ENCODE measurements at places on chromosomes 3 and 15.

DNA sequence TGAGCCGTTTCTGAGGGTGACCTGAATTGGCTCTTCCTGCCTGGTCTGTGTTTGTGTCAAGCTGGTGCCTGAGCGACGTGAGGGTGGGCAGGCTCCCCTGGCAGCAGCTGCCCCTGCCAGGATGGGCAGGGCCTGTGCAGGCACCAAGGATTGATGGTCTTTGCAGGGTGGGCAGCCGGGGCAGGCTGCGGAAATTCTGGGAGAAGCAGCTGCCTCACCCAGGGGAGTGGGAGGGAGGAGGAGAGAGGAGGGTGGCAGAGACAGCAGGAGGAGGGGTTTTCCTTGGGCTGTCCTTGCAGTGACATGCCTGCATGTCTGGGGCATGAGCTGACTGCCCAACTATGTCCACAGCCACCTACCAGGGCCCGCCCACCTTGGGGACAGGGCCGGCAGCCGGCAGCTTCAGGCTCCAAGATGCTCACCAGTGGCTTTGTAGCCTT, 27.9 kb upstream of the SLC6A6 start:
- no peak for DNase-seq

DNA sequence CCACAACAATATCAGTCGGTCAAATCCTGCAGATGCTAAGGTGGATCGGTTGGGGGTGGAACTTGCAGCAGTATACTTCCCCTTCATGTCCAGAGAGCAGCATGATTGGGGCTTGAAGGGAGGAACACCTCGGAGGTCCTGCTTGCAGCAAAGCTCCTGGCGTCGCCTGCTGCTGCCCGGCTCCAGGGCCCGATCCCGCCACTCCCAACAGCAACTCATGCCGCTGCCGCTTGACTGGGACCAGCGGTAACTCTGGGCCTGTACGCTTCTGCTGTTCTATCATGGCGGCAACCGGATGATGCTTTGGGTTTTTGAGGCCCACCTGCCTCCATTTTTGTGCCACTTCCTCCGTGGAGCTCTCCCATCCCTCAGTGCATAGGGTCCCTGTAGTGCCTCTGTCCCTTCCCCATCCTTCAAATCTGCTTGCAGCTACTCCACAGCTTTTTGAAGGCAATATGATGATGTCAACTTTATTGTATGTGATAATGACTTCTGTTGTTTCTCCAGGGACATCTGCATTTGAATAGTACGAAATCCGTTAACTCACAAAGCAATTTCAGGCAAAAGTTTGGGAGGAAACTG, 56.3 kb downstream of the KCNAB1 start:
- DNase-seq, result no peak

- peak; percentile 81 for DNase-seq
Measured at GRCh38 chr15:90648137-90649070, 68.7 kb upstream of the BLM start.

- DNase-seq, result no peak
Measured at GRCh38 chr3:64163755-64164148, 61.5 kb downstream of the PRICKLE2 start.

GRCh38 chr15:63044645-63045464, 2.3 kb downstream of the TPM1 start:
- no peak for DNase-seq

GRCh38 chr3:5144316-5144994, 22.4 kb downstream of the ARL8B start:
- no peak for DNase-seq

- DNase-seq, result no peak
Measured at GRCh38 chr3:13702286-13702685, 153.4 kb downstream of the FBLN2 start.

DNA sequence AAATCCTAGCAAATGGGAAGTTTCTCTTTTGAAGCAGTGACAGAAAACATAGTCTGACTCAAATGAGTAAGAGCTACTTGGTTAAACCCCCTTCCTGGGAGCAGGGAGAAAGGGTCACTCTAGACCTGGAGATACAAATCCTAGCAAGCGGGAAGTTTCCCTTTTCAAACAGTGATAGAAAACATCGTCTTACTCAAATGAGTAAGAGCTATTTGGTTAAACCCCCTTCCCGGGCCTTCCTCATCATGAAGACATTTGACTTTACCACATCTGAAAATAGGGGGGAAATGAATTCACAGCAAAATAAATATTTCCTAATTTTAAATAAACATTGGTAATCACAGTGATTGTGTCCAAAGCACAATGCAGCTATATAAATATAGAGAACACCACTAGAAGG, 79.2 kb downstream of the FOXB1 start:
- no peak for DNase-seq

- peak; percentile 40 for DNase-seq
Measured at GRCh38 chr3:108153451-108153981, 62.7 kb upstream of the CD47 start.

DNA sequence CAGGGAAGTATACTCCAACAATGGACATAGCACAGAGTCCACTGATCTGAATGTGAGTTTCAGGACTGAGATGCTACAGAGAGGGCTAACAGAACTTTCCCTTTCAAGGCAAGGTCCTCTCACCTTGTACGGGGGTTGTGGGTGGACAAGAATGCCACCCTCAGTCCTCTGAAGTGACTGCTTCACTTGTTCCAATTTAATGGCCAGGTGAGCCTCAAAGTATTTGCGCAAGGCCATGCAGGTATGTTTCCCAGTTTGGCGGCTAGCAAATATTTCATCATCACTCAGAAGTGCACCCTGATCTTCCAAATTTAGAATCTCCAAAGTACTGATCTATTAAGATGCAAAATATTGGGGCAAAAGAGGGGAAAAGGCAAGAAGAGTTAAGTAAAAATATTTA, 38.1 kb downstream of the RBM15B start:
- no peak for DNase-seq

- peak; percentile 57 for DNase-seq
Measured at GRCh38 chr3:100603469-100603868, 5.9 kb upstream of the ADGRG7 start.

DNA sequence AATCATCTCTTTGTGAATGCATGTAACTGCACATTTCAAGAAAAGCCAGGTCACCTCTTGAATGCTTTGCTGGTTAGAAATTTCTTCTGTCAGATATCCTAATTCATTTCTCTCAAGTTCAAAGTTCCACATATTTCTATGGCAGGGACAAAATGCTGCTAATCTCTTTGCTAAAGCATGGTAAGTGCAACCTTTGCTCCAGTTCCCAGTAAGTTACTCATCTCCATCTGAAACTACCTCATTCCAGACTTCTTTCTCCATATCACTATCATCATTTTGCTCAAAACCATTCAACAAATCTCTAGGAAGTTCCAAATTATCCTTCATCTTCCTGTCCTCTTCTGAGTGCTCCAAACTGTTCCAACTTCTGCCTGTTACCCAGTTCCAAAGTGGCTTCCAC, 230.6 kb downstream of the ZMAT3 start:
- no peak for DNase-seq

DNA sequence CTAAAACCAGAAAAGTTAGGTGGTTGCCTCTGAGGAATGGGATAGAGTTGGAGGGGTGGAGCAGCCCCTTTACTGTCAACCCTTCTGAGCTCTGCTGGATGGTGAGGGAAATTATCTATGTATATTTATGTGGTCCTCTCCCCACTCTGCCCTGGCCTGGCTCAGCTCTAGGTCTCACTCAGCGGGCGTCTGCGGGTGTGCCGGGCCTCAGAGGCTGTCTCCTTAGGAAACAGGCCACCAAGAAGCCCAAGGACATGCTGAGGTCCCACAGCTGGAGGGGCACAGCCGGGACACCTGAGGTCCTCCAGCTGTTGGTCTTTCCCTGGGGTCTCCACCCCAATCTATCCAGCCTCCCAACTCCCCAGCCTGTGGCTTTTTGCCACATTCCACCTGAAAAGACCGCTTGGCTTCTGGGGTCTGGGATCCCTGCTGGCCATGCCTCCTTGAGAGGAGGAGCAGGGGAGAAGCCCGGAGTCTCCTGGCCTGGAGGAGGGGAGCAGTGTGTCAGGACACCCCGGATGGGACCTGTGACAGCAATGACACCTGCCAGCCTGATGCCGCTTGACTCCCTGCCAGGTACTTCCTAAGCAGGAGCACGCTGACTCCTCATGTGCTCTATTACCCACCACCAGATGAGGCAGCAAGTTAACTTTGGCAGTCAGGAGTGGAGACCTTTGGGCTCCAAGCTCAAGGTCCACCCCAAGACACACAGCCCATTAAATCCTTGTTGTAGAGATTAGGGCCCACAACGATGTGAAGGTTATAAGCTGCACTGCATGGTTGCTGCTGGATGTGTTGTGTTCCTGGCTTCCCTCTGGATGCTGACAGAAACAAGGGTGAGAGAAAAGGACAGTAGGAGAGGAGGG, at the start of gene SLC28A1:
TSS of gene SLC28A1 (plus strand) at position 747 of the 866 bp plus-strand sequence. CDS start 3,099 bp downstream, outside the sequence.
- no peak for DNase-seq

DNA sequence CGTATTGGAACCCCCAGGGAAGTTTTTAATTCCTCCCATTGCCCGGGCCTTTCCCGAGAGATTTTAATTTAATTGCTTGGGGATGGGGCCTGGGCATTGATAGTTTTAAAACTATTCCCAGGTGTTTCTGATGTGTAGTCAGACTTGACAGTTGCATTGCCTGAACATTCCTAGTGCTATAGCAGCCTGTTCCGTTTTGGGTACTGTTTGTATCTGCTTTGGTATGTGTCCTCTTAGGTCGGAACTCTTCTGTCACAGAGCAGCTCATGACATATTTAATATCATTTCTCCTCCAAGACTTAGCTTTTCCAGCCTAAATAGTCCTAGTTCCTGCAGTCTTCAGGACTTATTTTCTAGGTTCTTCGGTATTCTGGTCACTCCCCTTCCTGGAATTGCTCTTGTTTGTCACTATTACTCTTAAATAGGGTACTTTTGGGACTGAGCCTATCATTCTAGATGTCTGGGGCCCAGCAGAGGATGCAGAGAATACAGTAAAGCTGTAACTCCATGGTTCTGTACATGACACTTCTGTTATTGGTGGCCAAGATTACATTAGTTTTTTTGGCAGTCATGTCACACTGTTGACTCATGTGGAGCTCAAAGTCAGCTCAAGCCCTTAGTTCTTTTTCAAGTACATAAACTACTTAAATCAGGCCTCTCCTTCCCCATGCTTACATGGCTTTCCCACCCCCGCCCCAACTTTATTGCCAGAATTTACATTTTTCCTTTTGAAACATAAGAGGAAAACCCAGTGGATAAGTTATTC, 81.5 kb downstream of the BBX start:
- DNase-seq, result no peak

GRCh38 chr3:126971891-126972351, 11.0 kb upstream of the PLXNA1 start:
- DNase-seq, result no peak

DNA sequence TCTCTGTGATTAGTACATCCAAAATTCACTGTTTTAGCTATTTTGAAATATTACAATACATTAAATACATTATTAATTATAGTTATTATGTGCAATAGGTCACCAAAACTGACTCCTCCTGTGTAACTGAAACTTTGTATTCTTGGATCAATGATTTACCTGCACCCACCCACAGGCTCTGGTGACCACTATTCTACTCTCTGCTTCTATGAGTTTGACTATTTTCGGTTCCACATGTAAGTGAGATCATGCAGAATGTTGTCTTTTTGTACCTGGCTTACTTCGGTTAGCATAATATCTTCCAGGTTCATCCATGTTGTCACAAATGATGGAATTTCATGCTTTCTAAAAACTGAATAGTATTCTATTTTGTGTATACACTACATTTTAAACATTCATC, 43.8 kb downstream of the SLC2A2 start:
- no peak for DNase-seq

GRCh38 chr15:63405159-63405558, 23.5 kb upstream of the CA12 start:
- DNase-seq, result no peak

DNA sequence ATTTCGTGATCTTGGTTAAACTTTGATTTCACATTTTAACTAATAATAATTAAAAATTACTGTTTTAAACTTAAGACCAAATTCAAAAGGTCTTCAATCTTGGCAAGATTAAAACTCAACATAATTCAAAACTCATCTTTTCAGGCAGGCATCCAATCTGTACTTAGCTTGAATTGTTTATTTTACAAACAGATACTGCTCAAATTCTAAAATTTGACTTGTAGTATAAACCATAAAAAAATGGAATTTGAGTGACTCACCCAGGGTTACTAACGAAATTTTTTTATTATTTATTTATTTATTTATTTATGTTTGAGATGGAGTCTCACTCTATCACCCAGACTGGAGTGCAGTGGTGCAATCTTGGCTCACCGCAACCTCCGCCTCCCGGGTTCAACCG, 64.4 kb downstream of the GAP43 start:
- no peak for DNase-seq

- DNase-seq, result peak; percentile 84
Measured at GRCh38 chr3:135268941-135269532, 474.0 kb downstream of the EPHB1 start.

DNA sequence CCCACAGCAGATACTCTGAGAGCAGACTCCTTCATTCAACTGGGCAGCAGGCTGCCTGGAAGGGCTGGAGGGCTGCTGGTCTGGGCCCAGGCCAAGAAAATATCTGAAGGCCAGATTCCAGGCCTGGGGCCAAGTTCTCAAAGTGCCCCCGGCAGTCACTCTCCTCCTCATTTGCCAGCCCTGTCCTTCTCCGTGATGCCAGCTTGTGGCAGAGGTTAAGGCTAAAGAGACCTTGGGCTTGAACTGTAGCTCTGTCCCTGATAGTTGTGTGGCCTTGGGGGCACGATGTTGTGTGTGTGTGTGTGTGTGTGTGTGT, 39.0 kb downstream of the FAM3D start:
- DNase-seq, result no peak

DNA sequence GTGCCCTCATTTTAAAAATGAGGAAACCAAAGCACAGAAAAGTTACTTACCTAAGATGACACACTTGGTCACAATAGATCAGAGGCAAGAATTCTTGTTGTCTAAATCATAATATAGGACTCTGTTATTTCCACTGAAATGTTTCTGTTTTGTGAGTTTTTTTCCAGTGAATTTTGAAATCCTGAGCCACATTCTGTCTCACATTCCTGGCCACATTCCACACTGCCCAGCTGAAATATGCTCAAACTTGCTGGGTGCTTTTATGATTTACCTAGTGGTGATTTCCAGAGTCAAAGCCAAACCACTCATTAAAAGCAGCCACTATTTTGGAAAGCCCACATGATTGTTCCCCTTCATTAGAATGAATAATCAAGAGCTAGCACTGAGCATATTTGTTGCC, 82.3 kb upstream of the NPHP3 start:
- no peak for DNase-seq

DNA sequence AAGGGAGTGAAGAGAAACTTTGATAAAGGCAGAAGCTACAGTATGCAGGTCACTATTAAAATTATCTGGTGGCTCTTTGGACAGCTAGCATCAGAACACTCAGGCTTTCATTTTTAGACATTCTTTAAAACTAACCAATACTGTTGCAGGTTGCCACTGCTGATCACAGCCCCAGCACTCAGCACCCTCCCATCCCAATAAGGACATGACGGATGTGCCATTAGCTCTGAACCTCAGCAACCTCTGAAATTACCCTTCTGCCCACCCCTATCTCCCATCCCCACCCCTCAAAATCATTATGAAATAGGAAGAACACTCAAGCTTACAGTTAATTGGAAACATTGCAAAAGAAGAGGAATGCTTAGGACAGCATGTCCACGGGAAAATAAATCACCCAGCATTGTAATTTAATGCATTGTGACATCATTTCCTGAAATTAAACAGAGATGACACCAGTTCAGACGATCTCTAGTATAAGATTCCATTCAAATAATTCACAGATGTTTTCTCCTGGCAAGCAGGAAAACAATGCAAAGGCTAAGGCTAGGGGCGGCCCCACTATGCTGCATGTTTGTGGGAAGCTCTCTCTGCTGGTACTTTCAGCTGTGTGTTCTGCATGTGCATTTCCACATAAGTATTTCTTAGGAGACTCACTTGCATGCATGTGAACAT, 71.6 kb downstream of the MEIS2 start:
- no peak for DNase-seq
